SHP77 (cell line): ENCODE measurements at places on chromosomes 12 and 14.
A peak's percentile ranks its signal among the peaks of the same experiment; 100 is the strongest.

GRCh38 chr12:53065975-53066931 lies 12.9 kb downstream of the SPRYD3 start:
- peak; percentile 60 for DNase-seq

DNA sequence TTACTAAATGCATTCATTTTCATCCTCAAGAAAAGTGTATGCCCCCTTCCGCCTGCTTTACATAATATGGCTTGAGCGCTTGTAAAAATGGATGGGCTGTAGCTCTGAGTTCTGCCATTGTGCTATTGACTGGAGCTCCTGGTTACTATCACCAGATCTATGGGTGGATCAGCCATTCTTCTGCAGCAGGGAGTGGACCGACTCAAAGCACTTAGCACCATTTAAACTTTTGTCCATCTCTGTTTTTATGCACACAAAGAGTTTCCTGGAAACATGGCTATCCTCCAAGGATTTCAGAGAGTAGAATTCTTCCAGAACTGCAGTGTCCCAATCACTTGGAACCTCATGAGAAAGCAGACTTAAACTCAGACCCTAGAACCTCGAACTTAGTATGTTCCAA lies 4.5 kb upstream of the NUMB start:
- no peak for DNase-seq

- DNase-seq, result no peak
Observed at GRCh38 chr14:100274250-100274649, 32.0 kb downstream of the SLC25A29 start.

DNA sequence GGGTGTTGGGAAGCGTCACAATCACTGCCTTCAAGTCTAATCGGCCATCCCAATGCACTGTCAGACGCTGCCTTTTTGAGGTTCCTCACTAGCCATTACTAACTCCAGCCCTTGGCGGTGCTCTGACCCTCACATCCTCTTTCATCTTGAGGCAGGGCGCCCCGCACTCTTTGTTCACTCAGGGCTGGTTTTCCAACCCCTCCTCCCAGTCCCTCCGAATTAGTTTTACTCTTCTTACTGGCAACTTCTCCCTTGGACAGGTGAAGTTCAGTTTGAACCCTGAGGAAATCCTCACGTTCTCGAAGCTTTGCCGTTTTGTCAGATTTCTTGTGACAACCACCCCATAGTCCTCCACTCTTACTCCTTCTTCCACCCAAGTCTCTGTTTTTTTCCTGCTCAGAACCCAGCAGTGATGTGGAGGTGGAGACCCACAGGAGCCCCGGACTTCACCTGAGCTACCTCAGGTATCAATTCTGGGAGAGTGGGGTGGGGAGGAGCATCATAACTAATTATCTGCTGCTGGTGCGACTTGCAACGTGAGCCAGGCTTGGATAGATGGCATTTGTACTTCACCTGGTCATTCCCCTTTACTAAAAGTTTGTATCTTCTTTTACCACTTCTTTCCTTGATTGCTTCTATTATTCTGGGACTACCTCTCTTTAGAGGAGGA lies 757 bp downstream of the ZC3H10 start:
- no peak for DNase-seq

GRCh38 chr14:57139173-57139572 lies 129.5 kb downstream of the EXOC5 start:
- no peak for DNase-seq

- DNase-seq, result no peak
Observed at GRCh38 chr12:124923905-124924734, 9.7 kb upstream of the UBC start.

GRCh38 chr12:129241852-129242251 lies 388.6 kb downstream of the GLT1D1 start:
- DNase-seq, result no peak

- DNase-seq, result peak; percentile 58
Observed at GRCh38 chr14:21098076-21098891, at the start of gene ZNF219. Gene ZNF219 (minus strand): TSS chr14:21098655. CDS start chr14:21093591, 5,064 bp downstream.

DNA sequence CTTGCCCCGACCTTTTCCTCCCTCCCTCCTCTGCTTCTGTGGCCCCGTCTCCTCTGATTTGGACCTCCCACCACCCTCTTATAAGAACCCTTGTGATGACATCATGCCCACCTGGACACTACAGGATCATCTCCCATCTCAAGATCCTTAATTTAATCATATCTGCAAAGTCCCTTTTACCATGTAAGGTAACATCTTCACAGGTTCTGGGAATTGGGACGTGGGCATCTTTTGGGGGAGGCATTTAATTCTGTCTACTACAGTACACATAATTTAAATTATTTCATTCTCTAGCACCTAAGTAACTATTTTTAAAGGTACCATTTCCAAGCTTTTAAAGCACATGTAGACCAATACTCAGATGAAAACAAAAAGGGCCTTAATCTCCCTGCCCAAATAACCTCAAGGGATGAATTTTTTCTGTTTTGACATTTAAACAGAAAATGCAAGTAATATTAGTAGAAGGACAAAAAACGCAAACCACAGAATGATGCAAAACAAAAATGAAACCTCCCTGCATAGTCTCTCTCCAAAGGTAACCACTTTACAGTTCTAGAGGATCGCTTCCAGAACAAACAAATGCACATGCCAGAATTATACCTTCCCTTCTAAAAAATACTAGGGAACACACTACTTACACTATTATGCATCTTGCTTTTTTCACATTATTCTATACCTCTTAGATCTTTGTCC lies 222.1 kb downstream of the AACS start:
- no peak for DNase-seq

- no peak for DNase-seq
Observed at GRCh38 chr14:73732006-73732405, 17.8 kb upstream of the PNMA1 start.

DNA sequence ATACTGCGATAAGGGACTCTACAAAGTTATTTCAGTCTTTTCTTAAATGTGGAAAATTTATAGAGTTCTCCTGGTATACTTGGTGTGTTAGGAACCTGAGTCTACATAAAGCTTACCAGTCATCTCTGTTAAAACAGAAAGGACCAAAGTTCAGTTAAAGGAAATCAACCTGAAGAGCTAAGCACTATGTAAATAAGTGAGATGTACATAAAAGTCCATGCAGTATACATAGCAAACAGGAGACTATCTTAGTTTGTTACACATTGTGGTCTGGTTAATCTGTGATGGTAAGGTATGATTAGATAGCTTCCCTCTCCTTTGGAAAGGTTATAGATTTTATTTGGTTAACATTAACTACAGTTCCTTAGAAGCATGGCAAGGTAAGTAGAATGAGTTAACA lies 75.9 kb downstream of the ATP2B1 start:
- DNase-seq, result no peak

- no peak for DNase-seq
Observed at GRCh38 chr12:4908684-4909409, 858 bp upstream of the KCNA1 start.

GRCh38 chr12:115384391-115384790 lies 700.4 kb upstream of the TBX3 start:
- no peak for DNase-seq

- DNase-seq, result no peak
Observed at GRCh38 chr14:96808619-96809406, 11.6 kb downstream of the VRK1 start.

GRCh38 chr14:69879175-69880043 lies at the start of gene SMOC1:
Gene SMOC1 (plus strand): TSS chr14:69879416. CDS start chr14:69879679, 263 bp downstream.
- DNase-seq, result peak; percentile 82

- DNase-seq, result no peak
Observed at GRCh38 chr12:110252716-110253115, 28.3 kb upstream of the ATP2A2 start.

DNA sequence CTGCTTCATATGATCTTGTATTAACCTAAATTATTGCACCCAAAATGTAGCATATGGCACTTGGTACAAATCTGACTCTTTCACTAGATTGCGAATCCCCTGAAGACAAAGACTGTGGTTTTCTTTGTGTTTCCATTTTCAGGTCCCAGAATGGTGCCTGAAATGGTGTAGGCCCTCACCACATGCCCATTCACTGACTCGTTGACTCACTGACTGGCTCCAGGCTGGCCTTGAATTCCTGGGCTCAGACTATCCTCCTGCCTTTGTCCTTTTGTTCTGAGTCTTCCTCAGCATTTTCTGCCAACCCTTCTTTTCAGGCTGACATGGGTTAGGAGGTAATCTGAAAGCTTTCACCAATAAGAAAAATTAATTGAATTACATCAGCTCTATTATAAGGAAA lies 368.7 kb upstream of the GARIN6 start:
- DNase-seq, result no peak

GRCh38 chr12:2654311-2654710 lies 140.5 kb upstream of the FKBP4 start:
- DNase-seq, result no peak

DNA sequence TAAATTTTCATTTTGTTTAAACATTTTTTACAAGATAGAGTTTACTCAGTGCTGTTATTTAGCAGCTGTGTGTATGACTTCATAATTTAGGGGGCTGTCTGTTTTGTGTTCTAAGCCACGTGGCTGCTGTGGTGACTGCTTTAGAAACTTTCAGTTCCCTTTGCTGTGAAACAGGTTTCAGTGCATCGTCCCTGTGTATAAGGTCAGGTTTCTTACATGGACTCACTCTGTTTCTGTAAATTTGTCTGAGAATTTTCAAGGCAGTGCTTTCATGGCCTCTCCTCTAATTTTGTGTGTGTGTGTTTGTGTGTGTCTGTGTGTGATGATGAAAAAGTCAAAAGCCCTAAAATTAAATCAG lies 32.4 kb downstream of the BICD1 start:
- no peak for DNase-seq

DNA sequence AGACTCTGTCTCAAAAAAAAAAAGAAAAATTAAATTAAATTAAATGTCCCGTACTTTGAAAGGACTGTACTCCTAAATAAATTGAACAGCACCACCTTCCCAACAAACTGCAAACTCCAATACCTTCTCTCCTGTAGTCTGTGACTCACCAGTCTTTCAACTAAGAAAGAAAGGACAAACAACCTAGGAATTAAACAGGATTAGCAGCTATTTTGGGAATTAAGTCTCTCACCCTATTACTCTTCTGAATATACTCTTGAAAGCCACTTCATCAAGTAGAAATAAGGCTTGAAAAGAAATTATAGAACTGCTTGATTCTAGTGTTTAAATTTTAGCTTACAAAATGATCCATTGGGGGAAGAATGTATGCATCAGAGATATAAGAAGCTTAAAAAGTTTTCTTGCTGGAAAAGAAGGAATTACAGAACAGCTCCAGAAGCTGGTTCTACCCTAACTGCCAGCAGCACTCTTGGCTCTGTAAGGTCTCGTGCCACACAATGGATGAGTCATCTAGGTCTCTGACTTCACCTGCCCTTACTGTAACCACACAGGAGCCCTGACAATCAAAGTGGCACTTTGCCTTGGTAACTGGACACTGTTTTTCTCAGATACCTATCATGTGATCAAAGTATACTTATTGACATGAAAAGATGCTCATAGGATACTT lies 57.0 kb upstream of the CERS5 start:
- DNase-seq, result peak; percentile 87

- no peak for DNase-seq
Observed at GRCh38 chr14:105207460-105207901, 26.4 kb upstream of the NUDT14 start.

GRCh38 chr12:39032034-39032433 lies 126.6 kb upstream of the CPNE8 start:
- DNase-seq, result no peak

- DNase-seq, result no peak
Observed at GRCh38 chr14:51333901-51334521, 94.0 kb downstream of the TMX1 start.

DNA sequence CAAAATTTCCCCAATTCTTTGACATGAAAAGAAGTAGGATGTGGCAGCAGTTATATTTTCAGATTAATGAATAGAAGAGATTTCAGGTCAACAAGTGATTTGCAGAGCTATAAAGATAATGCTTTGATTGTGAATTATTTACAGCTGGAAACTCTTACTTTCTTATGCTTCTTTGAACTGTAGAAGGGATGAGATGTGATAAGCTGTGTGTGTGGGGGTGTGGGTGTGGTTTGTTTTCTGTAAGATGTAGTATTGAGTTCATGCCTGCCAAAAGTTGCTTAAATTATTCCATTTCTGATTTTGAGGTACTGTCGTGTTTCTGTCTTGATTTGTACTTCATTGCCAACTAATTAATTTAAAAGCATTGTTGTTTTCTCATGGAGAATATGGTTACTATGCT lies 22.7 kb downstream of the AEBP2 start:
- DNase-seq, result no peak

- DNase-seq, result peak; percentile 90
Observed at GRCh38 chr12:117036046-117036445, 63.2 kb downstream of the TESC start.

- no peak for DNase-seq
Observed at GRCh38 chr12:83179999-83180398, 493.3 kb downstream of the TMTC2 start.

GRCh38 chr14:39351708-39352107 lies 80.5 kb downstream of the FBXO33 start:
- DNase-seq, result no peak

GRCh38 chr12:49020441-49020840 lies 1.9 kb upstream of the PRKAG1 start:
- no peak for DNase-seq

- no peak for DNase-seq
Observed at GRCh38 chr12:107014055-107014454, 27.1 kb upstream of the MTERF2 start.

DNA sequence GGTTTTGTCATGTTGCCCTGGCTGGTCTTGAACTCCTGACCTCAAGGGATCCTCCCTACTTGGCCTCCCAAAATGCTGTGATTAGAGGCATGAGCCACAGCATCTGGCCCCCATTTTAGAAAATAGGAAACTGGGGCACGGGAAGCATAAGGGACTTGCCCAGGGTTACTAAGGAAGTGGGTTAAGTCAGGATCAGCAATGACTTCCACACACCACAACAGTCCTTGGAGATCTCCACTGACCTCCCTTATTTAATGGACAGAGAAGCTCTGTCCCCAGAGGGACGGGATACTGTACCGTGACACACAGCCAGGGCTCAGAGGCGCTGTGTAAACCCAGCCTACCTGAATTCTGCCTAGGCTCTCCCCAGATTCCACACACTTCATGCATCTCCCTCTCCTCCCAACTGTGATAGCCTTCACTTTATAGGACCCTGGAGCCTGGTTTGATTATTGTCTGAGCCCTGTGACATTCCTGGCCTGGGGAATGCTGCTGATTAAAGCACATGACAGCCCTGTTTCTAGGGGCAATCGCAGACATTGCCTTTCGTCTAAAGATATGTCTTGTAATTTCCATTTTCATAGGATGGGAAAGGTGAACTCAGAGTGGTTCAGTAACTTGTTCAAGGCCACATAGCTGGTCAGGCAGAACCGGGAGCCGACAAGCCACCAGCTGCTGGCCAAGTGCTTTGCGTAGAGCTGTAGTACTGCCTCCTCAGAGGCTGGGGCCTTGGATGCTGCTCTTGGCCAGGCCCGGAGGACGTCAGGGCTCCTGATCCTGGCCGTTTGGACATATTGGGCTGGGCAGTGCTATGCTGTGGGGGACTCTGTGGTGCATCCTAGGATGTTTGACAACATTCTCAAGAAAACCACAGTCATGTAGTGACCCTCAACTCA lies 20.8 kb downstream of the SERPINA1 start:
- no peak for DNase-seq

- no peak for DNase-seq
Observed at GRCh38 chr12:45368841-45369489, 153.1 kb downstream of the ANO6 start.

- DNase-seq, result no peak
Observed at GRCh38 chr12:93912086-93912733, 235.0 kb downstream of the CRADD start.
